Central memory CD8-positive, alpha-beta T cell (primary cell): ENCODE measurements at places on chromosomes 16 and 17.

- no peak for DNase-seq
These were observed 32.3 kb downstream of the SLC7A5 start for GRCh38 chr16:87836844-87837581.

DNA sequence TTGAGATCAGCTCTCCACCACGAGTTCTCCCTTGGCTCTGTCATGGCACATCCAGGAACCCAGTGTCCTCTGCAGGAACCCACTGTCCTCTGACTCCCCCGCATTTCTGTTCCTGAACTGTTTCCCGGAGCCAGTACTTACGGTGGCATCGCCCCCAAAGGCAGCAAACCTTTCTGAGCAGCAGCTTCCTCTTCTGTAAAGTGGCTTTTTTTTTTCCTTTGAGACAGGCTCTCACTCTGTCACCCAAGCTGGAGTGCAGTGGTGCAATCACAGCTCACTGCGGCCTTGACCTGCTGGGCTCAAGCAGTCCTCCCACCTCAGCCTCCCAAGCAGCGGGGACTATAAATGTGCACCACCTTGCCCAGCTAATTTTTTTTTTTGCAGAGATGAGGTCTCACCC lies 32.2 kb downstream of the NAGPA start:
- no peak for DNase-seq

DNA sequence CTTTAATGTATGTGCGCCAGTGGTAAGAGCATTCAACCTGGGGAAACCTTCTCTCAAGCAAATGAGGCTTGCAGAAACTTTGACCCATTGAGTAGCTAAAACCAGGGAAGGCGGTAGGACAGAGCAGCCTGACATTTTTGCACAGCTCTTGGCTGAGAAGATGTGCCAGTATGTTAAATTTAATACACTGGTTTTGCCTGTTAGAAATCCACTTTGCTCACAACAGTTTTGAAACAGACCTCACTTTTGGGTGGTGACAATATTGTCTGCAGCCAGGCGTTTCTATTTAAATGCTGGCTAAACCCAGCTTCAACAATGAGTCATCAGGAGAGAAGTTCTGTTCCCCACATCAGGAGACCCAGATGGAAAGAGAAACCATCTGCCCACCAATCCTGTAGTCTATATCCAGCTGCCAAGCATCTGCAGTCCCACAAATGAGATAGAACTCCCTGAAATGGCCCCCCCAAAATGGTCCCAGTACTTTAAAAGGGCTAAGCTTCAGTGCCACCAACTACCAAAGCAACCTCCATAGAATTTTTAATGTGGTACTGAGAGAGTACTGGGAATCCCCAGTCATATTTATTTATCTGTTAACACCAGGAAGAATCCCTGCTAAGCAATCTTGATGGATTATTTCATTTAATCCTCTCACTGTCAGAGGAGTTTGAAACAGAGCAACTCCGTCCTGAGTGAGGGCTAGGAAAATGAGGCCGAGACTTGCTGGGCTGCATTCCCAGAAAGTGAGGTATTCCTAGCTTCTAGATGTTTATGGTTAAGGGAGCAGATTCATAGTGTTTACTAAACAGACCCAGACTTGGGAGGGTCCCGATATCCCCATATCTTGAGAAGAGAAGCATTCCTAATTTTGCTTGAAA lies 29.0 kb upstream of the CLEC3A start:
- DNase-seq: no peak

- DNase-seq: no peak
These were observed 39.6 kb downstream of the WSB1 start for GRCh38 chr17:27333410-27333980.

- no peak for DNase-seq
These were observed 507.5 kb upstream of the HSBP1 start for GRCh38 chr16:83300326-83300725.

DNA sequence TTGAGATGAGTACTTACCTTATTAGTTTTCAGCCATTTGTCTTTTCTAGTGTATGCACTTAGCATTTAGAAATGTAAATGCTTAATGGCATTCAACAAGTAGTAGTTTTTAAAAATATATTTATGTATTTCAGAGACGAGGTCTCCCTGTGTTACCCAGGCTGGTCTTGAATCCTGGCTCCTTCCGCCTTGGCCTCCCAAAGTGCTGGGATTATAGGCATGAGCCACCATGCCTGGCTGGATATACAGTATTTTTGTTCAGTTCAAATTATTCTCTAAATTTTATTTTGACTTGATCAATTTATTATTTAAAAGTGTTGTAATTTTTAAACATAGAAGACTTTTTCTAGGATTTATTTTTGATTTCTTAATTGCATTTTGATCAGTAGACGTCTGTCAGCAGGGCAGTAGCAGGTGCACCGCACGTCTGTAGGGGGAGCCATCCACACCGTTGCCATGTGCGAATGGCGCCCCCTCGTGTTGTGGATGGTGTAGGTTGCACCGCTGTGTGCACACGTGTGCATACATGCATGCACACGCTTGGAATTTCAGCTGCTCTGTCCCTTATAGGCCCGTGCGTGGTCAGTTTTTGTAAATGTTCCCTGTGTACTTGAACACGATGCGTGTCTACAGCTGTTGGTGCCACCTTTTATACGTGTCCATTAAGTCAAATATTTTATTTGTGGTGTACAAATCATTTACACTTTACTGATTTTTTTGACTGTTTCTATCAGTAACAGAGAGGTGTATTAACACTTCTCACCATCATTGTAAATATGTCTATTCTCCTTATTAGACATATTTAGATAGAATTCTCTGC lies 30.6 kb downstream of the RPTOR start:
- peak; percentile 80 for DNase-seq

DNA sequence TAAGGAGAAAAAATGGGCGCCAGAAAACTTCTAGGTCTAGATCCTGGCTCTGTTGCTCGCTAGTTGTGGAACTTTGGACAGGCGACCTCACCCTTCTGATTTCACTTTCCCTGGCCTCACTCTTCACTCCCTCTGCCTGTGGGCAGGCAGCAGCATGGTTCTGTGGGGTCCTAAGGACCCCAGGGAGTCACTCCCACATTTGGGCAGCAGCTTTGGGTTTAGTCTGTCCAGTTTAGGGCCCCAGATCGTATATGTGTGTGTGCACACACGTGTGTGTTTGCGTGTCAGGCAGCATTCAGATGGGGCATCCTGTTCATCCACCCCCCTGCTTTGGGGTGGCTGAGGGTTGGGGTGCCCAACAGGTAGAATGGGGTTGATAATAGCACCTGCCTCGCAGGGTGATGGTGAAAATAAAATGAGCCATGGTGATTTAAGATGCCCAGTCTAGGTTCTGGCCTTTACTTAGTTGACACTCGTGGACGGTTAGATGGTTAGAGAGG lies 102.2 kb downstream of the RAB11FIP4 start:
- DNase-seq: no peak

- DNase-seq: no peak
These were observed 54.5 kb downstream of the TENT4B start for GRCh38 chr16:50207652-50208051.

GRCh38 chr17:32461853-32462617 lies 17.7 kb downstream of the PSMD11 start:
- peak; percentile 34 for DNase-seq

DNA sequence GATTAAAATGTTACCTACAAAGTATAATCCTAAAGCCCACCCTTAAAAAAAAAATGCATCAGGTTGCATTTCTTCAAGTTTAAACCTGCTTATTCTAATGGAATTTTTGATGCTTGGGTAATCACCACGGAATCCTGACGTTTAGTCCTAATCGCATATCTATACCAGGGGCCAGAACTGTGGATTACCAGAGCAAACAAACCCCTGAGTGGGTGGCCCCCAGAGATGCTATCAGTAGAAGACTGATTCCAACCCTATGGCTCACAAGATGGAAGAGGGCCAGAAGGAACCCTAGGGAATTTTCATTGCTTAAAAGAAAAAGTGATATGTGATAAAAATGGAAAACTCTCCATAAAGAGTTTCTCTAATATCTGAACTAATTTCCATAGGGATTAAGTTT lies 152.2 kb upstream of the NOG start:
- DNase-seq: no peak

- no peak for DNase-seq
These were observed 22.1 kb downstream of the FCSK start for GRCh38 chr16:70476272-70477020.

DNA sequence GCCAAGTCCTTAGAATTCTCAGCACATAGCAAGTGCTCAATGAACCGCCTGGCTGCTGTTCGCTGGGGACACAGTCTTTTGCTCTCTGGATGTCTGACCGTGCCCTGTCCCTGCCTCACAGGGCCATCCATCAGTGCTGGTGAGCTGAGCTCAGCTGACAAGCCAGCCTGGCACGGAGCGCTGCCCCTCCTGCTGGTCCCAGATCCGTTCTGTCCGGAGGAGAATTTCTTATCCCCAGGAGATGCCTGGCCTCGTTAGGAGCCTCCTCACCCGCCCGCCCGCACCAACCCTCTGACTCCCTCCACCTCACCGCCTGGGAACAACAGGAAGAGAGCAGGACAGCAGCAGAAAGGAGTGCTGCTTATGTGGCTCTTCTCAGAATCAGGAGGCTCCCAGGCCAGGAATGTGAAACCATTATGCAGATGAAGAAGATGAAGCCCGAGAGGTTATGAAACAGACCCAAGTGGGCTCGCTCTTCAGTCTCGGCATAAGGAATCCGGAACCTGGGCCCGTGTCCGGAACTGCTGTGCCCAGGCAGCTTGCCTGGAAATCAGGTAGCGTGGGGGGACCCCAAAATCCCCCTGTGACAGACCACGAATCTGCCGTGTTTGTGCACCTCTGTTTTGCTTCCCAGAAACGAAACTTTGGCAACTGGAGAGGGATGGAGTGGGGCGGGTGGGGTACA lies 28.8 kb upstream of the RMI2 start:
- no peak for DNase-seq
